ENCODE measurements at places on chromosomes 5 and 9.

- no peak for DNase-seq
Measured at GRCh38 chr5:16866273-16866672, 69.8 kb downstream of the MYO10 start.

DNA sequence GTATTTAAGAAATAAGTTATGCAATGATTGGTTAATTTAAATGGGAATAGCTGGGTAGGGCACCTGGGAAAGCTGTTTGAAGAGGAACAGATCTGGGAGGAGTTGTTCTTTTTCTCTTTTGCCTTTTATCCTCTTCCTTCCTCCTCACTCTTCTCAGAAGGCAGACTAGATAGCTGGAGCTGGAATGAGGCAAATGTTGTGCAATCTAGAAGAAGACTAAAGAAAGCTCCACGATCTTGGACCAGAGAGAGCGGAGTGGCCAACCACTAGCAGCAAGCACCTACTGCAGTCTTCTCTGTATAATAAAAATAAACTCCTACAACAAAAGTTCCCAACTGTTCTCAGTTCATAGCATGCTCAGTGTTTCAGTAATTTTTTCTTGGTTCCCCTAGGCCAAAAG, 19.3 kb downstream of the GLIS3 start:
- no peak for DNase-seq

DNA sequence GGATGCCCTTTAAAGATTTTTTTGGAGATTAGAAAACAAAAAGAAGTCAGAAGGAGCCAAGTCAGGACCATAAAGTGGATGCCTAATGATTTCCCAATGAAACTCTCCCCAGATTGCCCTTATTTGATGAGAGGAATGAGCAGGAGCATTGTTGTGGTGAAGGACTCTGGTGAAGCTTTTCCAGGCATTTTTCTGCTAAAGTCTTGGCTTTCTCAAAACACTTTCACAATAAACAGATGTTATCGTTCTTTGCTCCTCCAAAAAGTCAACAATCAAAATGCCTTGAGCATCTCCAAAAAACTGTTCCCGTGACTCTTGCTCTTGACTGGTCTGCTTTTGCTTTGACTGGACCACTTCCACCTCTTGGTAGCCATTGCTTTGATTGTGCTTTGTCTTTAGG, 121.8 kb downstream of the CAAP1 start:
- DNase-seq, result no peak

GRCh38 chr5:36575361-36575781, 31.0 kb upstream of the SLC1A3 start:
- no peak for DNase-seq

- no peak for DNase-seq
Measured at GRCh38 chr9:74858751-74859414, 28.8 kb downstream of the TRPM6 start.

DNA sequence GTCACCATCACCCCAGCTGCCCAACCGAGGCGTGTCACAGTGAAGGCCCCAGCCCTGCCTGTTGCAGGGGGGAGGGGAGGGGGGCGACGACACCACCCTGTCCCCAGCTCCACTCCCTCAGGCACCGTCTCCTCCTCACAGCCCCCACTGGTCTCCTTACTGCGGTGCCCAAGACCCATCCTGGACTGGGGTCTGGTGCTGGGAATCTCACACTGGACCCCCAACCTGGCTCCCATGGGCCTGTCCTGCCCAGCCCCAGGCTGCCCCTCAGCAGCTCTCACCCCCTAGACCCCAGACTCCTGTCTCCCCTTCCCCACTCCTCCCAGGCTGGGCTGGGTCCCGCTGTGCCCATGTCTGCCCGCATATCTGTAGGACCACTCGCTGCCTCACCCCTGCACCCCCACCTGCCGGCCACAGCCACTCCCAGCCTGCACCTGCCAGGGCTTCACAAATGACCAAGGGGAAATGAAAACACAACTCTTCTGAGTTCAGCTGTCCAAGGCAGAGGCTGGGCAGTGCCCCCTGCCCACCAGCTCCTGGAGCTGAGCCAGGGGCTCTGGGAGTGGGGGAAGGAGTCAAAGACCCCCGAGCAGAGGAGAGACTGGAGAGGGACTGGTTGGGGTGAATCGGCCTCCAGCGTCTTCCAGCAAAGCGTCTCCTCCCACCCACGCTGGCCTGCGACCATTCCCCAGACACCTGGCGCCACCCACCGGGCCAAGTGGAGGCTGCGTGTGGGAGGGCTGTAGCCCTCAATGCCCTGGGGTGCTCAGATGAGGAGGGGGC, 32.6 kb upstream of the EGFL7 start:
- DNase-seq, result no peak

GRCh38 chr9:127178686-127179632, 56.5 kb upstream of the ANGPTL2 start:
- DNase-seq, result no peak

GRCh38 chr5:175789670-175790069, 81.7 kb upstream of the CPLX2 start:
- DNase-seq, result no peak

GRCh38 chr5:110625376-110625999, 101.0 kb downstream of the TMEM232 start:
- DNase-seq, result no peak

GRCh38 chr9:36040271-36040925, 3.7 kb downstream of the RECK start:
- no peak for DNase-seq

DNA sequence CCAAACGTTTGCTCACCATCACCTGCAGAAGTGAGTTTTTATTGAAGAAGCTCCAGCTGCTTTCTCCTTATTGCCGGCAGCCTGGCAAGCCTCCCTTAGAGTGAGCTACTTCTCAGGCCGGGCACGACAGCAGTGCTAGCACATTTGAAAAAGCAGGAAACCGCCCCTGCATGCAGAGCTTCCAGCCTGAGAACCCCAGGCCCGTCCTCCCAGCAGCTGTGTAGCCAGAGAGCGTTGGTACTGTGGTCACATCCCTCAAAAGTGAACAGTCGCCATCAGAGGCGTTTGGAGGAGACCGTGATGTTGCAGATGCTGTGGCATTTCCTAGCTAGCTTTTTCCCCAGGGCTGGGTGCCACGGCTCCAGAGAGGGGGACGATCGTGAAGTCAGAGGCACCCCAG, 23.5 kb downstream of the SLC25A25 start:
- DNase-seq, result no peak

GRCh38 chr5:108749128-108749861, 1.6 kb downstream of the FER start:
- DNase-seq, result no peak

DNA sequence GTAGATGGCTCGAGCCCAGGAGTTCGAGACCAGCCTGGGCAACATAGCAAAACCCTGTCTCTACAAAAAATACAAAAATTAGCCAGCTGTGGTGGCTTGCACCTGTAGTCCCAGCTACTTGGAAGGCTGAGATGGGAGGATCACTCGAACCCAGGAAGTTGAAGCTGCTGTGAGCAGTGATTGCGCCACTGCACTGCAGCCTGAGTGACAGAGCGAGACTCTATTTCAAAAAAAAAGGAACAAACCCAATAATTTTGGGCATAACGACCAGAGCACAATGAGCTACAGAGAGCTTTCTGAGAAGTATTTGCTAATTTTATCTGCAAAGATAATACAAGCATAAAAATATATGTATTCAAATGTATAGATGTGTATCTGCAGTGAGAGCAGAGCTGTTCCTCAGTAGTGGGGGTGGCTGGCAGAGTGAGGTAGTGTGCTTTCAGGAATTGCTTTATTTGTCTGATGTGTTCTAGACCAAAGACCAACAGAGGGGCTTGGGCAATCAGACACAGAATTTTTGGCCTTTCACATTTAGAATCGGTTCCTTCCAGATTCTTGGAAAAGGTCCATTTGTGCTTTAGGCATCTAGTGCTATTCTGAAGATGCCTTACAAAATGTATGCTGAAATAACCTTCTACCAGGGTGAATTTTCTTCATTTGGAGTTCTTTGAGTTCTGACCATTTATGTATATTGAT, 5.2 kb downstream of the DOCK8 start:
- no peak for DNase-seq

GRCh38 chr5:57889558-57889957, 406.9 kb upstream of the ACTBL2 start:
- peak; percentile 49 for DNase-seq

DNA sequence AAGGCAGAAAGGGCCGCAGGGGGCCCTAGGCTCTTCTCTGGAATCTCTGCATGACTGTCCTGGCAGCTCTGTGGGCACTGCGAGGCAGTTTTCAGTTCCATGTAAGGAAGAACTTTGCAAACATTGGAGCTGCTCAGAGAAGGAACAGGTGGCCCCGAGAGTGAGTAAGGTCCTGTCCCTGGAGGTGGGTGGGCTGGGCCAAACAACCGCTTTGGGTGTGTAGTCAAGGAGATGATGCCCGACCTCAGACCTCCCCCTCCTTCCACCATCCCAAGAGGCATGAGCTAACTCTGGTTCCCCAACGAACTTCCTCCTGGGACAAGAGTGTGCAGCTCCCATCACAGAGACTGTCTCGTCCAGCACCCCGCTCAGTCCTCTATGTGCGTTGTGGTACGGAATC, 20.5 kb downstream of the CSF1R start:
- no peak for DNase-seq

- no peak for DNase-seq
Measured at GRCh38 chr5:159442206-159442850, 112.0 kb upstream of the IL12B start.

GRCh38 chr9:6827439-6828145, 69.8 kb downstream of the KDM4C start:
- DNase-seq, result no peak

- DNase-seq, result no peak
Measured at GRCh38 chr5:122173474-122174415, 44.4 kb downstream of the ZNF474 start.

DNA sequence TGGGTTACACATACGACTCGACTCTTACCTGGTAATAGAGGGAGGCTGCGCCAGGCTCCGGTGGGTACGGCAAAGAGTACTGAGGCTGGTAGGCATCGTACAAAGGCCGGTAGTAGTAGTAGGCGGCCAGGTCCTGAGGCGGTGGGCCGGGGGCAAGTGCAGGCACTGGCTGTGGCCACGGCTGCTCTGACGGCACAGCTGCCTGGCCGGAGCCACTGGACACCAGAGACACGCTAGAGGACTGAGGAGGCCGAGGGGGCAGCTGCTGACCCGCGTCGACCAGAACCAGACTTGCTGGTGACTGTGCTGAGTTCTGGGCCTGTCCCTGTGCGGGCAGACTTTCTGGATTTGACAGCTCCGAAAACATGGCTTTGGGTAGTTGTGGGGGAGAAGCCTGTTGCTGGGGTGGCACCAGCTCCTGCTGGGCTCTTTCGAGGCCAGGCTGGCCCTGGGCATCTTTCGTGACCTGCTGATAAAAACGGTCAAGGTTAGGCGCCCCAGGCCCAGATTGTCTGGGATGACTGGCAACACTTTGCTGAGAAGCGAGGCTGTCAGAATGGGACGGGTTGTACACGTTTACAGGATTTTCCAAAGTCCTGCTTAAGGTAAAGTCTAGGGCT, 8.7 kb downstream of the SEC16A start:
- no peak for DNase-seq

- DNase-seq, result no peak
Measured at GRCh38 chr9:34451135-34451534, 7.2 kb downstream of the FAM219A start.

DNA sequence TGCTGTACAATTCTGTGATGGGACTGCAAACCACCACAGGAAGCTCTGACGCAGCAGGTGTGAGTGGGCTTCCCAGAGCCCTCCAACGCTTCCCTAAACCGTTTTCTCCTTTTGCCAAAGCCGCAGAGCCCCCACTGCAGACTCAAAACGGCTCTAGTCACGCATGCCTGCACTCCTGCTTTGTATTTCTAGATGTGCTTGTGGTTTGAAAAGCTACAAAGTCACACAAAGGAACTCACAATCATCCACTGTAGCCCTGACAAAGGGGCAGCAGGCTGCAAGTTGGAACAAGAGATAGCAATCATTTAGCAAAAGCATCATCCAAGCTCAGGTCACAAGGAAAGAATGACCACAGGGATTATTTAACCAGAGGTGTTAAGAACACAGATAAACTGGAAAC, 79.3 kb downstream of the PTPN3 start:
- no peak for DNase-seq

DNA sequence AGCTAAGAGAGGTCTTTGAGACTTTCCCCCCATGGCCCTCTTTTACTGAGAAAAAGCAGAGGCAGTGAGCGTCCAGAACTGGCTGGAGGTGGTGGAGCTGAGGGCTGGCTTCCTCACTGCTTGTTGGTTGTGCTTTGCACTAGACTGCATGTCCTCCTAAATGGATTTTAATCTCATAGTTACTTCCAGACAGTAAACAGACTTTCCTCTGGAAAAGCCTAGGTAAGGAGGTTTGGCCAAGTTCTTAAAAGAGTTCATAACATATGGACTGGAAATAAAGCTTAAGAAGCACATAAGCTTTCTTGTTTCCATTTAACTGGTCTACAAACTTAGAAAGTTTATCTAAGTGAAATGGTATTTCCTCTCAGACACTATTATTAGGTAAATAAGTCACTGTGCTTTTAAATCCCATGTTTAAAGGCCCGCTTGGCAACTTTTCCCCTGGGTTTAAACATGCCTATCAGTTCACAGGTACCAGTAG, 2.0 kb downstream of the ASPN start:
- peak; percentile 42 for DNase-seq

GRCh38 chr9:131284856-131285255, 4.7 kb upstream of the PLPP7 start:
- no peak for DNase-seq

GRCh38 chr5:17094830-17095229, 122.6 kb upstream of the BASP1 start:
- DNase-seq, result no peak

DNA sequence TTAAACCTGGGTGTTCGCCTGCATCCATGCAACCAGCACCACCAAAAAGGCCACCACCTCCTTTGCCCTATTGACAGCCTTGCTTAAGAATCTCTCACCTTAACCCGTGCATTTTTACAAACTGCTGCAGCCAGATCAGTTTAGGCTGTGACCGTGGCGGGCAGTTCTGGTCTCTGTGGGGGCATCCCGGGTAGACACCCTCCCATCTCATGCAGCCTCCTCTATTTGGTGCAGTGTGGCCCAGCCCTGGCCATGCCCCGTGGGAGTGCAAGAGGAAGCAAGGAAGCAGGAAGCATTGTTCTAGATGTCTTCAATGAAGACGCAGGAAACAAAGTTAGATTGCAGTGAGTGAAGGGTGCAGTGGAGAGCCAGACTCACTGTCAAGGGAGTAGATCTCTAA, 108.8 kb upstream of the MVB12B start:
- DNase-seq, result no peak

DNA sequence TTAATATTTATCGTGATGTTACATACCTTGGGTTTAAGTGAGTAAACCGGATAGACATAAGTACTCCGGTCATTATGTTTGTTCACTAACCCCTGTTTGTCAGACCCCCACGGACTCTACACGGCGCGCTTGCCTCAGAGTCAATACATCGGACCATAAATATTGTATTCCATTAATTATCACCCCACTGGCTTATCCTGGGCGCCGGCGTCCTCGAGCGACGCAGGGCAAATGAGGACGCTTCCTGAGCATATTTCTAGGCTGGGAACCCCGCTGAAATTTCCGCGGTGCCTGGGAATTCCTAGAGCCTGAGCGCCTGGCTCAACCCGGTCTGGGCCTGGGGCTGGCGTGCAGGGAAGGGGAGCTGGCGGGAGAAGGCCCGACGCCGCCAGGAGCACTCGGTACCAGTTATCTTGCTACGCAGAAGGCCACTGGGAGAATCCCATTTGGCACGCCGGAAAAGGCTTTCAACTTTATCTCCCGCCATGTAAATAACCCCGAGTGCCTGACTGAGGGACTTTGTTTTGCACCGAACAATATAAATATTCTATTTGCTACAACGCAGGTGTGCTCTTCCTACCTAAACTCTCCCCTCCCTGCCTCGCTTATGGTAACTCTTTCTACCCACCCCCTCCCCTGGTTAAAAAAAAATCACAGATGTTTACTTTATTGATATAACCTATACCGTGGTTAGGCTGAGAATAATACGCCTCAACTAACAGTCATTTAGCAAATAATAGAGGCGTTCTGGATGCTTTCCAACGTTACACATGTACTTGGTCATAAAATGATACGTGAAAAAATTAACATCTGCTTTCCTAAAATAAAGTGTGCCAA, 19.4 kb downstream of the NR2F1 start:
- no peak for DNase-seq
